ENCODE measurements at places on chromosomes 2 and 18.

- no peak for DNase-seq
These were observed 213.4 kb downstream of the CDH20 start for GRCh38 chr18:61546590-61546989.

- no peak for DNase-seq
These were observed 19.2 kb upstream of the NMS start for GRCh38 chr2:100451092-100451491.

DNA sequence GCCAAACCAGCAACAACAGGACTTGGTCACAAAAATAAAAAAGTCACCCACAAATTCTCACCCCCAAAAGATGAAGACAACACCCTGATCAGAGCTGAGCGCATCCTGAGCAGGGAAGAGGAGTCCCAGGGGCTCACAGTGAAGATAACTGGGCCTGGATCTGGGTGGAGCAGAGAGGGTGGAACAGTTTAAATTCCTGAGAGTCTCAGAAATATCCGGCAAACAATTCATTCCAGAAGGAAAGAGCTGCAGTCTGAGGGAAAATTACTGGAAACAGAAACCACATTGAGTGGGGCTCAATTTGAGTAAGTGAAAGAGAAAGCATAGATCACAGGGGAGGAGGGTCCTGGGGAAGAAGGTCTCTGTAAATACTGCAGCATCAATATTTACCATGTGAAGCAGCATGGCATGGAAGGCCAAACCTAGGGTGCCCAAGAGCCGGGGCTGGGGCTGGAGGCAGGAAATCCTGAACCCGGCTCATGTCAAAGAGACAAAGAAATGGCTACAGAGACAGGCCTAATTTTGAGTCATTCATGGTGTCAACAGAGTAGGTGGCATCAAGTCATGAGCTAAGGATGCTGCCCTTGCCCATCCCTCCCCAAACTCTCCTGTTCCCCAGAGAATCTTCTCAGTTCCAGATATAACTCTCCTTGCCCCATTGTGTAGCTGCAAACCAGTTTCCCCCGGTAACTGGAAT is 61.4 kb upstream of the ZBTB7C start:
- DNase-seq = no peak

DNA sequence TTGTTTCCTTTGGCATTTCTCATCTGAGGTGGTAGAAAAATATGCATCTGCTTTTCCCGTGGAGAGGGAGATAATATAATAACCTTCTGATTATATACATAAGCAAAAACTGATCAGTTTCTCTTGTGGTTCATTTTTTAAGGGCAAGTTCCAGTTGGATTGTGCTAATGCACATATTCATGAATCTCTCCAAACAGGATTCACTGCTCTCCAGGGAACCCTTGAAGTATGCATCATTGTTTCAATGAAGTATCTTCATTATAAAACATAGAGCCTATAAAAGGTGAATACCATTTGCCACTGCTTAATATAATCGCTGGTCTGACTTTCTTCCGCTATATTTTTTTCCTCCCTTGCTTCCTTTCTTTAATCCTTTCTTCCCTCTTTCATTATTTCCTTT is 384.7 kb downstream of the FIGN start:
- DNase-seq = no peak

GRCh38 chr2:71181316-71181715 is 45.6 kb downstream of the PAIP2B start:
- DNase-seq = no peak

GRCh38 chr2:38654528-38655381 is 11.2 kb upstream of the GALM start:
- DNase-seq = no peak

DNA sequence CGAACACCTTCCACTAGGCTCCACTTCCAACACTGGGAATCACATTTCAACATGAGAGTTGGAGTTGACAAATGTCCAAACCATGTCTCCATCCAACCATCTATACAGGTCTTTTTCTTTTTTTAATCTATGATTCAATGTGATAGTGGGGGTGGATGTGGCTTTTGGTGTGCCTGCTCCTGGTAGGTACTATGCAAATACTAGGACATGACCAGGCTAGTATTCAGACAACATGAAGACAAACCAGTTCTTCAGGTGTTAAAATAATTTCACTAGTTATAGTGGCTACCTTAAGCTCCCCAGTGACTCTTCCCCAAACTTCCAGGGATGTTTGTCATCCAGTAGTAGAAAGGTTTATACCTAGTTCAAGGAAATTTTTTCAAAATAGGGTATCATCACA is 387.5 kb downstream of the CDH2 start:
- no peak for DNase-seq

- no peak for DNase-seq
These were observed 112.7 kb downstream of the ANKRD44 start for GRCh38 chr2:197197895-197198311.

GRCh38 chr18:9135081-9135911 is 1.3 kb upstream of the ANKRD12 start:
- no peak for DNase-seq

DNA sequence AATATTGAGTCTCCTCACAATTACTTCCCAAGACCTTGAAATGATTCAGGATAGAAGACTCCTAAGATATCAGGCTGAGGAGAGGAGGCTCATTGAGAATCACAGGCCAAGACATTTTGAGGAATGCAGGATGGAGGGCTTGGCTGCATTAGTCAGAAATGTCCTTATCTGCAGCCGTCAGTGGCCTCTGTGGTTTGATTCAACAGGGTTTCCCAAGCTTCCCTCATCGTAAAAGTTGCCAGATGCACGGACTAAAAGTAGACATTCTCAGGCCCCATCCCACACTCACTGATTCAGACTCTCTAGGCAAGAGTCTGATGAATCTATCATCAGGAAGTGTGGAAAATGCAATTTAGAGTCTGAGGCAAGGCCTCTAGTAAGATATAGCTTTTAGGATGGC is 34.0 kb upstream of the TMEM178A start:
- DNase-seq = no peak

DNA sequence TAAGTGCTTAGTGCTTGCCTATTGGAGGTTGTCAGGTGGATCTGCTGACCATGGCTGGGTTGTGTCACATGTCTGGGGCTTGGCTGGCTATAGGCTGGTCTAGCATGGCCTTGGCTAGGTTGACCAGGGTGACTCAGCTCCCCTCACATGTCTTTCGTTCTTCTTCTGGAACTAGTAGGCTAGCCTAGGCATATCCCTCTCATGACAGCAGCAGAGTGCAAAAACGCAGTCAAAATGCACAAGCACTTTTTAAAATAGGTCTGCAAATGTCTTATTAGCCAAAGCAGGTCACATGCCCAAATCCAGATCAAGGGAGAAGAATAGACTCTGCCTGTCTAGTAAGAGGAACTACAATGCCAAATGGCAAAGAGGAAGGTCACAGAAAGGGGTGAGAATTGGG is 179.7 kb upstream of the ACVR2A start:
- no peak for DNase-seq

DNA sequence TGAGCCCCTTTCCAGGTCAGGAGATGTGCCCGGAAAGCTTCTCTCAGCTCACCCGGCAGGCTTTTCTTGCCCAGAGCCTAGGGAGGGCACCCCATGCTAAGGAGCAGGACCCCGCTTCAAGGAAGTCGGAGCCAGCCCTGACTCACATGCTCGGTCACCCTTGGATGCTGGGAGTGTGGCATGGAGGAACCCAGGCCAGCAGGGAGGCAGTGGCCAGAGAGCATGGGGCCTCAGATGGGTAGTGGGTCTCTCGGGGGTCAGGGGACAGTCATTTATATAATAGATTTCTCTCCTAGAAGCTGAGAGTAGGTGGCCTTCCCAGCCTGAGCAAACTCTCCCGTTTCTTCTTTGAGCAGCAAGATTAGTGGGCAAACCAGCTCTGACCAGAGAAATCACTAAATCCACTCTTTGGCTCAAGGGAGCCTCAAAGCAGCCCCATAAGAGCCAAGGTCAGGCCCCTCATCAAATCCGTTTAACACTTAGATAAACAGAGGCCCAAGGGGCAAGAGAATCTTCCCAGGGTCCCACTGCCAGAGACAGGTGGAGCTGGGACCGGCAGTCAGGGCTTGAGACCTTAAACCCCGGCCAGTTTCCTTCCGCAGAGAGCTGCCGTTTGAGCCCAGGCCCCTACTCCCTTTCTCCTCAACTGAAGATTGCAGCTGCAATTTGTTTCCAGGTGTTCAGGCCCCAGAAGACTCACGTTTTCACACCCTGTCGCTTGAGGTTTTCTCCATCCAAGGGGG is 113.1 kb downstream of the CYP26B1 start:
- no peak for DNase-seq

DNA sequence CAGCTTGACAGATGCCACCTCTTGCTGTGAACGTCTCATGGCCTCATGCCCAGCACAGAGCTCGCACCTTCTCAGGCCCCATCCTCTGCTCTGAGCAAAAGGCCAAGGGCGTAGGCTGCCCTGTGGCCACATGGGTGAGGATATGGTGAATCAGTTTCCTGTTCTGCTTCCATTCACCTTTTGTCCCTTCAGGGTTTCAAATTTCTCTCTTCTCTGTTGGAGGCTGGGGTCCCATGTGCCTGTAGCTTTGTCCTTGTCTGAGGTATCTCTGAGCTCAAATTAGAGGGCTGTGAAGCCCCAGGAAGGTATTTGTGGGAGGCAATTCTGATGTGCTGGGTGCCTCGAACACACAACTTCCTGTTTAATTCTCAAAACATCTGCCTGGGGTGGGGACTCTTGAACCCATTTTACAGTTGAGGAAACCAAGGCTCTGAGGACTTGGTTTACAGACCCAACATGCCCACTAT is 29.0 kb downstream of the ZAP70 start:
- DNase-seq = peak; percentile 50

DNA sequence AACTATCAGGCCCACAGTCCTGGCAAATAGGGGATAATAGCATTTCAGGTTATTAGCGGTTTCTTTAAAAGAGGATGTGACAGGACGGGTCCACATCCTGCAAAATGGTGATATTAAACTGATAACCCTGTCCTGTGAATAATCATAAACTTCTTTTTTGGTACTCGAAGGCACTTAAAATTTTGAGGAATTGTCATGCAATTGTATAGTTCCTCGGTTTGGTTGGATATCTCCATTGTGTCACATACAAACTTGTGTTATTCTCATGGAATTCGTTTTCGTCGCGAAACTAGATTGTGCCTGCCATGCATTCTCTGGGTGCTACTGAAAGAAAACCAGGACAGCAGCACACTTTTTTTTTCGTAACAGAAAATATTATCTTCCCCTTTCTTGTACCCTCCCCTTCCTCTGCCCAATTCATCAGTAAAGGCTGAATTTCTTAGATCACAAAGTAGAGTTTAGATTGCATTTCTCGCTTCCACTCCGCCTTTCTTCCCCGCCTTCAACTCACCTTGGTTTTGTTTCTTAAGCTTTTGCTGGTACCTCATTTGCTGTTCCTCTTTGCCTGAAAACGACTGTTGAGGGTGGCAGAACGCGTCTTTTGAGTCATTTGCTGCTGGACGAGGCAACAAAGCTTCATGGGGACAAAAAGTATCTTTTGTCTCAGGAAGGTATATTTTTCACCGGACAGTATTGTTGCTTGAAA is 1.3 kb downstream of the CERS6 start:
- no peak for DNase-seq

DNA sequence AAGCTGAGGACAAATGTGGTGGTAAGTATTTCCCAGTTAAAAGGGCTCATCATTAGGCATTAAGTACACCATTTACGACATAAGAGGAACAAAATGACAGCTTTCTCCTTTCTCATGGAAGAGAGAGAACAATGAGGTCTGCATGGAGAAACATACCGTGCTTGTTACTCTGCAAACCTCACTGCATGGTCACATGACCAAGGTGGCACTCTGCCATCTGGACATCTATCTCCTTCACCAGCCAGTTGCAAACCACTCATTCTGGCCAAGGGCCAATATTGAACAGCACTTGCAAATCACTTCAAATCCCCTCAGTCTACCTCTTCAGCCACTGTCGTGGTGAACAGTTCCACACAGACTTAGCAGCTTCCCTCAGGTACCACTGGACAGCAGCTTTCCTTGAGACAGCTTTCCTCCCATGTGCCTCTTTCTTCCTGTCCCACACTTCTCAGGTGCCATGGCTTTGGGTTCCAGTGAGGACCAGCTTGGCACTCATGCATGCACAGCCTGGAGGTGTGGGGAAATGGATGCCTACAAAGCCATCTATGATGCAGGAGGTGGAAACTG is 29.5 kb upstream of the DPP4 start:
- DNase-seq = no peak

- DNase-seq = no peak
These were observed 16.9 kb downstream of the EIF5B start for GRCh38 chr2:99354070-99354469.

DNA sequence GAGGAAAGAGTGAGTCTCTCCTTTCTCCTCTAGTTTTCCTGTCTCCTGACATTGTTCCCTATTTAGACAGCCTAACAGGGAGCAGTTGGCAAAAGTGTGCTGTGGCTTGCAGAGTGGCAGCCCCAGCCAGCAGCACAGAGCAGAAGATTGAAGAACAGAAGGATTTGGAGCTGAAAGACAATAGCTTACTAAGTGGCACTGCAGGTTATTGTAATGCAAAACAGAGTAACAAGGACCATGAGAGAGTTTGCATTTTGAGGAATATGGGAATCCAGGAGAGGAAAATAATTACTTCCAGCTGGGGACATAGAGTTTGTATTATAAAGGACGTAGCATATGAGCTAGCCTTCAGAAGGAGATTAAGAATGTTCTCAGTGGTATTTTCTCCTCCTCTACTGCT is 342.4 kb downstream of the AKAIN1 start:
- no peak for DNase-seq

DNA sequence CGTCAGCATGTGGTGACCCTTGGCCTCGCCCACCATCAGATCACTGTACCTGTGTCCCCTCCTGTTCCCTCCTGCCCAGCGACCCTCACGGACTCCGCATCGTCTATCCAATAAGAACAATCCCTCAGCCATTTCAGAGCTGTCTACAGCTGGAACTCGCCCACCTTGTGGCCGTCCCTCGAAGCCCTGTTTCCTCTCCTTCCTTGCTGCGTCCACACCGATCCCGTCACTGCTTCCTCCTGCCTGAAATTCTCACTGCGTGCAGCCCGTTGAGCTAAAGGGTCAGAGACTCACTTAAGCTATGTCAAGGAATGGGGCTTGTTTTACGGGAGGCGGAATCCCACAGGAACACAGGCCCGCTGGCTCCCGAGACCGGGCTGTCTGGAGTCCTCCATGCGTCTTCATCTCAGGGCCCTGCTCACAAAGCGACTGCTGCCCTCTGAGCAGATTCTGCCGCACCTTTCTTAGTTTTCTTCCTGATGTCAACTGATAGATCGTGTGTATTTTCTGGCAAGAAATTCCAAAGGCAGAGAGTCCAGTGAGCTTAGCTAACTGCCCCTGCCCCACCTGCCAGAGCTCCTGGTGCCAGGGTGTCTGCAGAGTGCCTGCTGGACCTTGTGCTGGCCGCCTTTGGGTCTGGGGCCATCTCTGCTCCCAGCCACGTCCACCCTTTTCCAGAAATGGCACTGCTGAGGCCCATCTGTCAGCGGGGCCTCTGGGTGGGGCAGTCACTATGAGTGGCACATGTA is 35.3 kb downstream of the KLHL29 start:
- DNase-seq = no peak

DNA sequence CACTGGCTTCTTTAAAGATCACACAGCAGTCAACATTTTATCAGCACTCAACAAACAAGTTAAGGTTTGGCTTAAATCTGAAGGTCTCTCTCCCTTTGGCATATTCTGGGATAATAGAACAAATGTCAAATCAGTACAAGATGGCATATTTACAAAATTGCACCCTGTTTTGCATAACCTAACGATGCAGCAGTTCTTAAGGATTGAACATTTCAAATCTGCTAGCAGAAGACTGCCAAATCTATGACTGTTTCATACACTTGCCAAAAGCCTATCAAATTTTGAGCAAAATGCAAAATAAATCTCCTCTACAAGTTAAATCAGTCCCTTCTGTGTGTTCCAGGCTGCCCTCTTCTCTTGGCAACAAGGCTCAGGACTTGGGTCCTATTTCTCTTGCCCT is 73.6 kb downstream of the DPP4 start:
- DNase-seq = no peak

GRCh38 chr2:215556979-215557378 is 121.1 kb upstream of the FN1 start:
- no peak for DNase-seq

Data from activated naive CD8-positive, alpha-beta T cell treated with anti-CD3 and anti-CD28 coated beads for 36 hours (primary cell).